ENCODE measurements at places on chromosomes 12 and 14.
A peak's percentile ranks its signal among the peaks of the same experiment; 100 is the strongest.

- no peak for DNase-seq
These were observed 5.1 kb downstream of the ERBB3 start for GRCh38 chr12:56084958-56085543.

GRCh38 chr14:104094709-104095425 lies 9.4 kb downstream of the ASPG start:
- DNase-seq = peak; percentile 6

DNA sequence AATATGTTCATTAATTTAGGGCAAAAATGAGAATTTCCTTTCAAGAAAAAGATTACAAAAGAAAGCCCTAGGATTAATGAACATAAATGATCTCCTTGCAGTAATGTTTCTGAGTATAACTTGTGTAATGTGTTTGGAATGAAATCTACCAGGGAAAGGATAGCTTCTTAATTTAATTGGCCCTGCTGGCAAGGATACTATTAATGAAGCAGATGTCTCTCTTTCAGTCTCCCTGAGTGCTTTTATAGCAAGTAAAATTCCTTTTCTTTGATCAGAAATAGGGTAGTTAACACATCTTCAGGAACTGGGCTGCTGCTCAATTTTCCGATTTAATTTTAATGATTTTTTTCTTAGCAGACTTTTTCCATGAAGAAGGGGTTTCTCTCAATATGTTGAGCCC lies 379.4 kb upstream of the PDE3A start:
- no peak for DNase-seq

DNA sequence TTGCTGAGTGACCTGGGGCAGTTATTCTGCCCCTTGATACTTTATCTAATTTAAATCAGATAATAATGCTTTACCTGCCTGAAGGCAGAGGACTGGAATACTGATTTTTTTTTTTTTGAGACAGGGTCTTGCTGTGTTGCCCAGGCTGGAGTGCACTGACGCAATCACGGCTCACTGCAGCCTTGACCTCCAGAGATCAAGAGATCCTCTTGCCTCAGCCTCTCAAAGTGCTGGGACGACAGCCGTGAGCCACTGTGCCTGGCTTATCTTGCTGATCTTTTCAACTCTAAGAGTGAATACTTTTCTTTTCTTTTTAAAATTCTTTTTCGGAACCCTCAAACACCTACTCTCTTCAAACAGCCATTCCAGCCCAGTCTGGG lies 699 bp upstream of the B4GALNT3 start:
- no peak for DNase-seq

DNA sequence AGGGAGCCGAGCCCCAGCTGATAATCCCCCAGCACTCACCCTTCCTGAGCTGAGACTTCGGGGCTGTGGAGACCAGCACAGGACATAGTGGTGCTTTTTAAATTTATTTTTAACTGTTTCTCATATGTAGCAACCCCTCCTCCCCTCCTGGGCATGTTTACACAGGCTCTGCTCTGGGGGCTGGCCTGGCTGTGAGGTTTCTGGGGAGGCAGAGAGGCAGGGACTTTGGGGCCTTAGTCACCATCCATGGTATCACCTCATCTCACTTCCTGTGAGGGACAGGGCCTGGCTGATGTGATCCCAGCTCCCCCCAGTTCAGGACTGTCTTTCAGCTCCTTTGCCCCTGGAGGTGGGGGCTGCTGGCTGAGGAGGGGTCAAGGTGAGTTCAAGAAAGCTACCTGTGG lies 20.4 kb downstream of the VASH1 start:
- no peak for DNase-seq

- DNase-seq = no peak
These were observed 32.2 kb downstream of the SLC8A3 start for GRCh38 chr14:70156592-70156991.

DNA sequence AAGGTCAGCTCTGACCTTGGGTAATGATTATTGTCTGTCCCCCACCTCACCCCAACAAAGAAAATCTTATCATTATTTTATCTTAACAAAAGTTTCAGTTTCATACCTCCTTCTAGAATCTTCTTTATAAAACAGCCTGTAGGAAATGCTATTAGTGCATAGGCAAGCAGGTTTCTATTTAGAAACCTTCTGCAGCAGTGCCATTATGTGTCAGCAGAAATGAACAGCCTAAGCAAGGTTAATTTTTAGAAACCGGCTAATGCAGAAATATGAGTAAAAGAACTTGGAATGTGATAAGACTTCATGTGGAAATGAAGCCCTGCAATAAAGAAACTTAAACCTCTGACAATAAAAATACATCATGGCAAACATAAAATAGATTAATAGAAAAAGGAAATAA lies 814.4 kb downstream of the FSCB start:
- DNase-seq = no peak

DNA sequence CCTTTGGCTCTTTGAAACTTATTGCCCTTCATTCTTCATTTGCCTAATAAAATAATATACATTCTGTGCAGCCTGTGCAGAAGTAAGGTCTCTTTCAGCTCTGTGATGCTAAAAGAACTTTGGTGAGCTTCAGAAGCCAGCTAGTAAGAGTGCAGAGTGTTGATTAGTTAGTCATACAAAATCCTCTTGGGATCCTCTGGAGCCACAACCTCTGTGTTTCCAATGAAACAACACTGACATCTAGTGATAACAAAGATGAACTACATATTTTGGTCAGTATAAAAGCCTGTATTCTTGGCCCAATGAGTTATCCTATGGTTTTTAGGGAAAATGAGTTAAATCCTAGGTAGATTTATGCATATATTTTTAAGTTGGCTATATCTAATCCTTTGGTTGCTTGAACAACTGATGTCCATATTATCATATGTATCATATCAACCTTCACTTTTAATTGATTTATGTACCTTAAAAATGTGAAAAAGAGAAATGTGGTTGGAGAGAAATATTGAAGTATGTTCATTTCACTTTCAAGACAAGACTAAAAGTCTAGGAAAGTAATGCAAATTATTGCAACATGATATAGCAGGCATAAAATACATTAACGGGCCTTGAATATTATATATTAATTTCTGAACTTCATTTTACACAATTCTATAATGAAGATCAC lies 158.4 kb downstream of the KLHL28 start:
- DNase-seq = peak; percentile 45

DNA sequence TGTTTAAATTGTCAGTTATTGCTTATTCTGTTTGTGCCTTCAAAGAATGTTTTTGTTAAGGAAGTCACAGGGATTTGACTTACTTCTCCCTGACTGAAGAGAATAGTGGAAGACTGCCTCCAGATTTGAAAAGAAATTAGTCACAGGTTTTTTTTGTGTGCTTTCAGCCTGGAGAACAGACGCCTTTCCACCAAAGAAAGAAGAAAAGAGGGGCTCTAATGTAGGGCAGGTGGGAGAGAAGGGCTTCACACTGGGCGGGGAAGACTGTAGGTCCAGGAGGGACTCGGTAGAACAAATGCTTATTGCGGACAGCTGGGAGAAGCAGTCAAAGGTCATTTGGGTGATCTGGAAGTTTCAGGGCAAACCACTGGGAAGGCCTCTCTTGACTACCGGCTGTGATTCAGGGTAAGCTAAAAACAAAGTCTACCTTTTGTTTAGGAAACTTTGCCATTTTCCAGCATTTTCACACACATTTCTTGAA lies 76.8 kb downstream of the SAMD4A start:
- no peak for DNase-seq
